GM12864 (cell line): ENCODE measurements at places on chromosomes 16 and 17.

DNA sequence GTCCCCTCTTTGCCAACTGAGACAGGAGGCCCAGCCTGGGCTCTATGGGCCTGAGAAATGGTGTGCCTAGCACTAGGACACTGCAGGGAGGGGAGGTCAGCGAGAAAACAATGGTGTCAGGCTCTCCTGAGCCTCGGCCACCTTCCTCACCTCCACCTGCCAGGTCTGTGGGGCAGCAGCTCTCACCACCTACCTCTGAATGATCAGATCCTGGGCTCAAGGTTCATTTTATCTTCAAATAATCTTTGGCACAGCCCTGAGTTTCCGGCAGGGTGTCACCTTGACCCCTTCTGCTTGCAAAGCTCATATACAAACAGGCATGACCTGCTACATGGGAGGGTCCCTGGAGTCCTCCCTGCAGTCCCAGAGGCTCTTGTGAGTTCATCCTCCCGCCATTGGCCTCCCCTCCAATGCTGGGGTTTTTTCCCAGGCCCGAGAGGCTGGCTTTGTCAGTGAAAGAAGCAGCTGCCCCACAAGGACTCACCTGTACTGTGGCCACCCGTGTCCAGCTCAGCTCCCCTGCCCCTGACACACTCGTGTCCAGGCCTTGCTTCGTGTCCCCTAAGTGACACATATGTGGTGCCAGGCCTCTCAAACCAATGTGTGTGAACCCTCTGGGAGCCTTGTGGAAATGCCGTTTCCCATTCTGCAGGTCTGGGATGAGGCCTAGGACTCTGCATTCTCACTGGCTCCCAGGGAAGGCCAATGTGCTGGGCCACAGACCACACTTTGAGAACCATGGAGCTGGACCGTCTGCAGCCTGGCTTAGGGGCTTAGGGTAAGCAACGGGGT lies 176.8 kb upstream of the CIBAR2 start:
- DNase-seq, result no peak

GRCh38 chr17:8359769-8360168 lies 16.7 kb downstream of the KRABD2 start:
- DNase-seq, result no peak

DNA sequence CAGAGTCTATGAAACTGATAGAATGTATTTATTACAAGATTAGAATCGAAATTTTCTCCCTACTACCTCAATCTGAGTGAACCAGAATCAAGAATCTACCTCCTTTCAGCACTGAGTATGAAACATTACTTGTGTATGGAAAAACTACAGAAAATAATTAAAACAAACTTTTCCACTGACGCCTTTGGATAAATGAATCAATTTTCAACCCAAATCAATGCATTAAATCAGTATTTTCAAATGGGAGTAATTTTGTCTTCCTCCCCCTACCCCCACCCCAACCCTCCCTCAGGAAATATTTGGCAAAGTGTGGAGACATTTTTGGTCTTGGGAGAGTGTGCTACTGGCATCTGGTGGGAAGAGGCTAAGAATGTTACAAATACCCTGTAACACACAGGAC lies 7.8 kb upstream of the ABCA10 start:
- DNase-seq, result no peak

DNA sequence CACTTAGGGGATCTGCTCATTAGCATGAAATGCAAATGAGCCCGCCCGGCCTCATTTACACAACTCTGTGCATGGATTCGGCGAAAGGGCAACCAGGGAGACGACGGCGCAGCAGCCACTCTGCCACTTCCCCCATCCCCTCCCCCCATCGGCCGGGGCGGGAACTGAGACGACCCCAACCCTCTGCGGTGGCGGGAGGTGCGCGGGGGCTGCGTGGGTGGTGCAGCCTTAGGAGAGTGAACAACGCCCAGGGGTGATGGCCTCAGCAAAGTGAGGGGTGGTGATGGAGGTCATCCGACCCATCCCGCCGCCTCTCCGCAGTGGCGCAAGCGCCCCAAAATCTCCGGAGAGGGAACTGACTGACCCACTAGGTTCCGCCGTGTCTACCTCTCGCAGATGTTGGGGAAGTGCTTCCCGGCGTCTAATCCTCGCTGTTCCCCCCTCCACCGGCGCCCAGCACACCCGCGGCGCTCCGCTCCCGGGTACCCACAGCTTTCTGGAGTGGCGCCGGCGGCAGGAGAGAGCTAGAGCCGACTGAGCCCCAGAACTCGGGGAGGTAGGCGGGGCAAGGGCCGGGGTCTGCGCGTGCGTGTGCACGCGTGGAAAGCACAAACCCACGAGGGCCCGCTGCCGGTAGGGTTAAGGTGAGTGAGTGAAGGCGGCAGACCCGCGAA lies 1.4 kb upstream of the CACNA1G start:
- no peak for DNase-seq

- no peak for DNase-seq
These were observed 43.6 kb downstream of the TBC1D16 start for GRCh38 chr17:79991924-79992648.

DNA sequence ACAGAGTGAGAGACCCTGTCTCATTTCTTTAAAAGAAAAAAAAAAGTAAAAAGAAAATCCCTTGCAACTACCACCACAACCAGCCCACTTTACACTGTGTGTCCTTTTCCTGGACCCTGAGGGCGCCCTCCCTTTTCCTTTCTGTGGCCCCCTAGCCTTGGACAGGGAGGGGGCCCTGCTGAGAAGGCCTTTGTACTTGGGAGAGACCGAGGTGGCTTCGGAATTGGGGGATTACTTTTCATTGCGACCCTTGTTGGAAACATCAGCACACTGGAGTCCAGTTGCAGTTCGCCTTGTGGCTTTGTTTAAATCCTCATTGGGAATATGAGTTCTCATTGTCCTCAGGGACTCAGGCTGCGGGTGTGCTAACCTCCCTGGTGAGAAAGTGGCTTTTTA lies 9.4 kb upstream of the DNASE1 start:
- DNase-seq, result no peak

DNA sequence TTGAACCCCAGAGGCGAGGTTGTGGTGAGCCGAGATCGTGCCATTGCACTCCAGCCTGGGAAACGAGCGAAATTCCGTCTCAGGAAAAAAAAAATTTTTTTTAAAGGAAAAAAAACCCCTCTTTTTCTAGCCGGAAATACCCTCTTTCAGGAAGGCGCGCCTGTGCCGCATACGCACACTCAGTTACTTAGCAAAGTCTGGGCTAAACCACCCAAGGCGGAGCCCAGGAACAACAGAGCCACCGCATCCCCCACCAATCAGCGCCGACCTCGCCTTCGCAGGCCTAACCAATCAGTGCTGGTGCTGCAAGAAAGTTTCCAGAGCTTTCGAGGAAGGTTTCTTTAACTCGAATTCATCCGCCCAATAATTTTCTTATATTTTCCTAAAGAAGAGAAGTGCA lies 510.4 kb downstream of the KCNJ18 start:
- DNase-seq, result no peak

DNA sequence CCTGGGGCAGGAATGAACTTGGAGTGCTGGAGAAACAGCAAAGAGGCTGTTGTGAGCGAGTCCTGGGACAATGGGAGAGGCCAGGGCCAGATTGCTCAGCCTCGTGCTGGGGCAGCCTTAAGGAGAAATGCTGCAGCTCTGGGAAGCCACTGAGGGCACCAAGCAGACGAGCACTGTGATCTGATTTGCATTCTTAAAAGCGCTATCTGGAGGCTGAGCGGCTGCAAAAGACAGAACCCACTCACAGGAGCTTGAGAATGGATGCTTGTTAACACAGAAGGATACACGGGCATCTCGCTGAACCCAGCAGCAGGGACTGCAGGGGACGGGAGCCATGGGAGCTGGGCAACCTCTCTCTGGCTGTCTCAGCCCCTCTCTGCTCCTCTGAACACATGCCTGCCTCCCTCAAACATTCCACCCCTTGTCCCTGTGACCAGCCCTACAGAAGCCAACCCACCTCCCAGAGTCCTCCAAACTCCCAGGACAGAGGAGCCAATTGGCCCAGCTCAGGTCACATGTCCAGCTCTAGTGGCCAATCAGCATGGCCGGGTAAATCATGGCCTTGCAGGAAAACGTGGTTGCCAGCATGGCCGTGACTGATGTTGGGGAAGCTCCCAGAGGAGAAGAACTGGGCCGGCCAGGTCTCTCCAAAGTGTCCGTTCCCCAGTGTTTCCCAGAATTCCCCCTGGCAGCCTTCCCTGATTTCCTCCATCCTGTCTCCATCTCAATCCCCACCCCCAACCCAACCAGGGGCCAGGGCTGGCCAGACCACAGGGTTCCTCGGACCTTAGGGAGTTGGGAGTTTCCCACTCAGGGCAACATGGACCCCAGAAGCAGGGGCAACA lies 60.3 kb downstream of the GSG1L start:
- DNase-seq, result no peak

GRCh38 chr16:29684679-29685078 lies 5.7 kb downstream of the QPRT start:
- DNase-seq, result no peak

DNA sequence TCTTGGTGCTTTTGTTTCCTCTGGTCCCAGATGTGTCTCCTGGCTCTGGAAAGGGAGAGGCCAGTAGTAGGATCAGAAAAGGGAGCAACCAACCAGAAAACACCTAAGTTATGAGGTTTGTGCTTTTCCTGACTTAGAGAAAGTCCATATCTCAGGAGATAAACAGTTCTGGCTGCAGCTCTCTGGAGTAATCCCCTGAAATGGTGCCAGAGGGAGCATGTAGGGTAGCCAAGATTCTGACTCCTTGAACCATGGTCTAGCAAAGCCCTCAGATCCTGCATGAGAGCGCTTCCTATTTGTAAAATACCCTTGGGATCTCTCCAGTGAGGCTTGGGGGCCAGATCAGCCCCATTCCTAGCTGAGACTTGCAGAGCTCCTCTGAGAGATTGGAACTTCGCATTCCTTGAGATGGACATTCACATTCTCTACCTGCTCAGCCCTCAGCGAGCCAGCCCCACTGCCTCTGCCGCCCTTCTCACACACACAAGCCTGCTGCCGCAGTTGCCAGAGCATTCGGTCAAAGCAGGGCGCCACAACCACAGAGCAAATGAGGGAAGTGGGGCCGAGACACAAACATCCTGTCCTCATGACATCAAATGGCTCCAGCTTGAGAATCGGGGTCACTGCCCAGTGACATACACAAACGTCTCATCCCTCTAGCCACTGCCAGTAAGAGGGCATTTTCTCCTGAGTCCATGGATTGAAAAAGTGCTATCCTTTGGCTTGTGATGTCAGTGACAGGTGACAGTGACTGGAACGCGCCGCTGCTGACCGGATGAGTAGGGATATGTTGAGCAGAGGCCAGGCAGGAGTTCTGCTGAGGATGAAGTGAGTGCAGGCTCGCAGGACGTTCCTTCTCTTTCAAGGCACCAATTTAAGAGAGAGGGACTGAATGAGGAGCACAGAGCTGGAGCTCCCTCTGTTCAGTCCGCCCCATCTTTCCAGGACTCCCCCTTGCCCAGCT lies 5.0 kb downstream of the ABHD15 start:
- DNase-seq, result no peak

- DNase-seq, result no peak
These were observed 54.4 kb downstream of the SIAH1 start for GRCh38 chr16:48330841-48331192.

DNA sequence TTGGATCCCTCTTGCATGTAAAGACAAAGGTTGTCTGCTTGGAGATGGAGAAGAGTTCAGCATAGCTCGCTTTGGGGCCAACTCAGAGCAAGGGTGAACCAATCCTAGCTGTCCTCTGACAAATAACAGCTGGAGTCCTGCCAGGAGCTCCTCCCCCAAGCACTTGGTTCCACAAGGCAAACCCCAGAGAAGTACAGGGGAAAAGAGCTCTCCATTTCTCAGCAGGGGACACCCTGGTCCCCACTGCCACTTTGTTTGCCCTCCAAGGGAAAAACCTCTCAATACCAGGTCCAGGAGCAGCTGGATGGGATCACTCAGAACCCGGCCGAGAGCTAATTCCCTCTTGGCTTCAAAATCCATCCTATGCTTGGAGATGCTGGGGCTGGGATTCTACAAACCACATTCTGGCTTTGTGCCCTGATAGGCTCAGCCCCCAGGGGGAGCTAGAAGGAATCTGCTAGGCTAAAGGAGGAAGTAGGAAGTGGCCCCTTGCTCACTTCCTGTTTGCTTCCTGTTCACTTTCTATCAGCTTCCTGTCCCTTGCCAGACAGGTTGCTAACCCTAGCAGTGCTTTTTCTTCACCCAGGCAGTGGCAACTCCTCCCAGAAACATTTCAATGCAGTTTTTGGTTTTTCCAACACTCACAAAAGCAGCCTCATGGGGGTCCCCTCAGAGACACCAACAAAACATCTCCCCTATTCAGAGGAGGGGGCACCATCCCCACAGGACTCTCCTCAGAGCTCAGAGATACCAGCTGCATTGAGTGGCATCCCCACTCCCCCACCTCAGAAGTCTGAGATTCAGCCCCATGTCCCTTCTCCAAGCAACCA lies 30.7 kb downstream of the CDRT4 start:
- DNase-seq, result peak; percentile 10

DNA sequence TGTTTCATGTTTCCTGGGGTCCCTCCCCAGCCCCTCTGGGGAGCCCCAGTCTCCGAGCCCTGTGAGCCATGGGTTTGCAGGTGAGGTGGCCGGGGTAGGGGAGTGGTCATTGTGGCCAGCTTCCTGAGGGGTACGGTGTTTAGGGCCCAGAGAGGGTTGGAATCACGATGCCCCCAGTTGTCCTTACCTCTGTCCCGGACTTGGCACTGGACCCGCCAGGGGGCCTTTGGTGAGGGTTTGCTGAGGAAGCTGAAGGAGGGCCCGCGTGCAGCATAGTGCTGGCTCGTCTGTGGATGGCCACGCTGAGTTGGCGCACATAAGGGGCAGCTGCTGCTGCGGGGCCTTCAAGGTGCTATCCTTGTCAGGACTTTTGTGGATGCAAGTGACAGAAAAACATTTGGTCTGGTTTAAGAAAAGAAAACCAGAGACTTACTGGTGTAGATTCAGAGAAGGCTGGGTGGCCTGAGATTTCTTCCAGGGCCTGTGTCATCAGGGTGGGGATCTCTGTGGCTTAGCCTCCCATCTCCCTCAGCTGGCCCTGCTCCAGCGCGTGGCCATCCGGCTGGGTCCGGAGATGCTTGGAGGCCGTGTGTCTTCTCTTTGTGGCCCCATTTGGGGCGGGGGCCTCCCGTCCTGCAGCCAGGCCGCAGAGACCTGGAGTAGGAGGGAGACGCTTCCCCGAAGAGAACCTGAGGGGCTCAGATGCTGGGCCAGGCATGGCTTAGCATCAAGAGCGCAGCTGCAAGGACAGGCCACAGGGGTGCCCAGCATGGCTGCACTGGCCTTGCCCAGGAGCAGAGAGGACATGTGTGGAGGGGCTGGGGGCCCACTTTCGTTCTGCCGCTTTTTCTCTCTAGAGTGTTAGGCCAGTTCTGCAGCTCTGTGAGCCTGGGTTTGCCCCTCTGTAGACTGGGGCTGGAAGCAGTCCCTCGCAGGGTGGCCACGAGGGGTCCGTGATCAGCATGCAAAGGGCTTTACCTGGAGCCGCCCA lies 33.7 kb upstream of the NUDT16L1 start:
- DNase-seq, result no peak
